ENCODE measurements at places on chromosomes 16 and 17. TPM values are rescaled to one million over a fixed set of nuclear protein-coding genes. Genes with fewer than 3 reads are reported as not detected.

The LYRM1 gene
- total RNA-seq, result 23.5 TPM

The FGF11 gene
- 1.8 TPM for total RNA-seq

The LITAF gene
- total RNA-seq, result 48.8 TPM

The NPIPA5 gene
- 0.36 TPM for total RNA-seq

The DEXI gene
- total RNA-seq, result 45.1 TPM

The GRB7 gene
- 0.16 TPM for total RNA-seq

The MARVELD3 gene
- 0.16 TPM for total RNA-seq

The GPR139 gene
- total RNA-seq, result not detected

Data from hair follicle dermal papilla cell (primary cell).